Stimulated activated CD4-positive, alpha-beta T cell treated with anti-CD3 and anti-CD28 coated beads, Interleukin-4, amount 100 ng/mL, for 24 hours (primary cell): ENCODE measurements at places on chromosomes 12 and 14.
A peak's percentile ranks its signal among the peaks of the same experiment; 100 is the strongest.

DNA sequence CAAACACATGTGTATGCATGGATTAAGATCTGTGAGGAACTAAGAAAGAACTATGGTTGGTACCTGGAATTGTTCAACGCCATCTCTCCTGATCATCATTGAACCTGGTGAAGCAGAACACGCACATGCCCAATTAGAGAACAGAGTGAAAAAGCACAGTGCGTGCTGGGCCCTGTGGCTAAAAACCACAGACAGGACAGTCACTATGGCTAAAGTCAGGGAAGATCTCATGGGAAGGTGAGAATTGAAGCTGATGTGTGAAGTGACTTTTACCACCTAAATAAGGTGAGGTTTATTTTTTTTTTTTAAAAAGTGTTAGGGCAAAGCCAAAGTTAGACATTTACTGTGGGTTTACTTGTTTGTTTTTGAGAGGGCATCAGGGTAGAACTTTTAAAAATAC lies 215.0 kb downstream of the SLC38A4 start:
- no peak for DNase-seq

- DNase-seq: no peak
Measured at GRCh38 chr12:62586850-62587249, 120.2 kb downstream of the MON2 start.

DNA sequence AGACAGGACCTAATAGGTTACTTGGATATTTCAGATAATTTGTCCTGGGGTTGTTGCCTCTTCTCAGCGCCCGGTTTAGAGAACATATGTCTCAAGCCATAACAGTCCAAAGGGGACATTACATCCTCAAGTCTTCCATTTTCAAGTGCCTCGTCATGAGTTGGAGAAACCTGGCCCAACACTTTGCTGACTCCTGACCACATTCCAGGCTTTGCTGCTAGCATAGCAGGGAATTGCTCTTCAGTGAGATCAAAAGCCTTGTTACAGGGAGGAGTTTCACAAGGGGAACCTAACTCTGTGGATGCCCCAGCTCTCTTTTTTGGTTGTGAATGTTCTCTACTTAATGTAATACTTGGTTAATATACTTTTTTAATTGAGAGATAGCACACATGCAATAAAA lies 8.2 kb upstream of the MMP19 start:
- DNase-seq: no peak

- DNase-seq: no peak
Measured at GRCh38 chr14:93009471-93010129, 86.7 kb downstream of the CHGA start.

DNA sequence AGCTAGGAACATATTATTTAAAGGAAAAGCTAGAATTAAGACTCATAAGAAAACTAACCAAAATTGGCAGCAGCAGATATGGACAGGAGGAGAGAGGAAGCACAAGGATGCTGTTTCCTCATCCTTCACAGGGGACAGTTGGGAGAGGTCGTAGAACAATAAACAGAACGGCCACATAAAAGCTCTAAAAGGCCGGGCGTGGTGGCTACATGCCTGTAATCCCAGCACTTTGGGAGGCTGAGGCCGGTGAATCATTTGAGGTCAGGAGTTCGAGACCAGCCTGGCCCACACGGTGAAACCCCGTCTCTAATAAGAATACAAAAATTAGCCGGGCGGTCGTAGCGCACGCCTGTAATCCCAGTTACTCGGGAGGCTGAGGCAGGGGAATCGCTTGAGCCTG lies 10.5 kb downstream of the TCL1B start:
- no peak for DNase-seq

GRCh38 chr12:119479121-119479561 lies 114.4 kb upstream of the TMEM233 start:
- DNase-seq: no peak

DNA sequence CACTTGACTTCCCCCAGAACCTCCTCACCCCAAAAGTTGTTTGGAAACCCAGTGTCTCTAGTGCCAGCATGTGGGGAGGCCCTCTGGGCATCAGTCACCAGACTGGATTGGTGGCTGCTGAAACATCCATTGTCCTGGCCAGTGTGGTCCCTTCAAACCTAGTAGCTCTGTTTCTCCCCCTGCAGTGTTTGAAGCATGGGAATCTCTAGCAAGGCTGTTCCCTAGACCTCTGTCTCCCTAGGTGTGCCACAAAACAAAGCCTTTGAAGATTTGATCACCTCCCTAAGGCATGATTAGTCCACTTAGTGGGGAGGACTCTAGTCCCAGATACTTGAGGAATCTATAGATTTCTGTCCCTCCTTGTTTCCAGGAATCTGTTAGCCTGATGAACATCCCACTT lies 60.3 kb downstream of the ARF6 start:
- DNase-seq: no peak

- no peak for DNase-seq
Measured at GRCh38 chr12:114921781-114922180, 237.8 kb upstream of the TBX3 start.

- DNase-seq: peak; percentile 58
Measured at GRCh38 chr14:21748869-21749303, 75.3 kb upstream of the OR4E1 start.

DNA sequence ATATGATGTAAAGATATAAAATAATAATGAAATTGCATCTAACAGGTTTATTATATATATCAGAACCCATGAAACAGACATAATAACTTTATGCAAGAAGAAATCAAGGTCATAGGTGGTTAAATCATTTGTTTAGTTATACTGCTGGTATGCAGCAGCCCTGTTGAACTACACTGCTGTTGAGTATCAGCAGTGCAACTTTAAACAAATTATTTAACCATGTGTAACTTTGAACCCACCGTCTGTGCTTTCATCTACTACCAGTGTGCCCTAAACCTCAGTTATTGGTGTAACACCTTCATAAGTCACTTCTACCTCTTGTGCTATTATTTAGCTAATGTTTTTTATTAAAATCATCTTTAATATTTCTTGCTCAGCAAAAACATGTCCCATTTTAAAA lies 262.3 kb upstream of the CRY1 start:
- DNase-seq: no peak

DNA sequence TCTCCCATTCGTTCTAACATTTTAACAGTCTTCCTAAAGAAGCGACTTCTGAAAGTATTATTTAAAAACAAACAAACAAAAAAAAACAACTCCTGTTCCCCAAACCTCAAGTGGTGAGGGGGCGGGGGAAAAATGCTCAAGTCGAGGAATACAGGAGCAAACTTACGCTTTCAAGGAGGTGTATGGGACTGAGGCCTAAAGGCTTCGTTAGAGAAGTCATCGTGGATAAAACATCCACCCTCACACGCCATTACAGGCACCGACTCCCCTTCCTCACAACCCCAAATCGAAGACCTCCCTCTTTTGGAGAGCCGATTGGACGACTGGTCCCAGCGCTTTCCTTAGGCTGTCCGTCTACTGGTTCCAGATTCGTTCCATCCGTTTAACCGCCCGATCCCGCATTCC lies 693 bp downstream of the CBX5 start:
- no peak for DNase-seq

- no peak for DNase-seq
Measured at GRCh38 chr12:29071099-29071498, 78.0 kb upstream of the FAR2 start.

GRCh38 chr12:87809916-87810315 lies 219.3 kb downstream of the C12orf50 start:
- DNase-seq: no peak

DNA sequence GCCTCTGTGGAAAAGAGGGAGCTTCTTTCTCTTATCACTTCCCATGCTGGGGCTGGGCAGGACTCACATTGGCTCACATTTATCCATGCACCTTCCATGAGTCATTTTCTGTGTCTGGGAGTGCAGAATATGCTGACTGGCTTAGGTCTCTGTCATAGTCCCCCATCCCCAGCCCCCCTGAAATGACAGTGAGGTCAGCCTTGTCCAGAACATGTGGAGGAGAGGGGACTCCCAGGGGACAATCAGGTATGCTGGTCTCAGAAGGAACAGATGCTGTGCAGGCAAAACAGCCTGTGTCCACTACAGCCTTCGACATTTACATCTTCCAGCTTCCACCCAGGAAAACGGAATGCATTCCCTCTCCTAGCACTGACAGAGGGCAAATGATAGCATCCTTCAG lies 35.0 kb downstream of the ADGRD1 start:
- no peak for DNase-seq

DNA sequence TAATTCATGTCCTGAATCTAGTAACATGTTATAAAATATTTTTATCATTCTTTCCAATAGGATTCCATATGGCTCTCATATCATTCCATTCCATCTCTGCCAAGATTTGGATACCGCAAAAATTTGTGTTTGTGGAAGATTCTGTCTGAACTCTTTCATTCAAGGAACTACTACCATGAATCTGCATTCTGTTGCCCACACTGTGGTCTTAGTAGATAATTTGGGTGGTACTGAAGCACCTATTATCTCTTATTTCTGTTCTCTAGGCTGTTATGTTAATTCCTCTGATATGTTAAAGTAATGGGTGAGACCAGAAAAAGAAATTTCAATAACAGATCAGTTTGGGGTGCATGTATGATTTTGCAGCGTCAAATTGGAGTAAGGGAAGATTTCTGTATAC lies 6.2 kb downstream of the RPL36AL start:
- DNase-seq: no peak

DNA sequence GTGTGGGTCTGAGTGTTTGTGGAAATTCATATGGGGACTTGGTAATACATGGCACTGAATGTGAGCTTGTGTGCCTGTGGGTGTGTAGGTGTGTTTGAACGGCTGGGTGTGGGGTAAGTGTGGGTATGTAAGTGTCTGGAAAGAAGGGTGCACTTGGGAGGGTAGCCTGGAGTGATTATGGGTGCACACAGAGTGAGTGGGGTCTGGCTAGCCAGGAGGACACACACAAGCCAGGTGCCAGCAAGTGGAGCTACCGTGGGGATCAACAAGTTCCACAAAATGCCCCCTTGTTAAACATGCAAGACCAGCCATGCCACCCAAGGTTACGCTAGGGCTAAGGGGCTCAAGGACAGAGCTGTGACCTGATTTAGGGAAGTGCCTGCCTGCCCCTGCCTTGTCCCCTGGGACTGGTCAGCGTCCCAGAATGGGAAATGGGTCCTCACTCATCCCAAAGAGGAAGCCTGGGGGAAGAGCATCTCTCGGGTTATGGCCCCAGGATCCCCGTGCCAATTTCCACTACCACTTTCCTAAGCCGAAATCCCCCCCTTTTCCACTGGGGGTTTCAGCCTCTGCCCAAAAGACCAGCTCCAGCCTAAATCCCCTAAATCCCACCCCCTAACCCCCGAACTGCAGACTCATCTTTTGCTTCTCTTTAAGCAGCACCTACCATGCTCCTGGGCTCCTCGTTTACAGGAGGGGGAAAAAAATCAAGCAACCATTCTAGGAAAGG lies 118.6 kb downstream of the DICER1 start:
- no peak for DNase-seq

DNA sequence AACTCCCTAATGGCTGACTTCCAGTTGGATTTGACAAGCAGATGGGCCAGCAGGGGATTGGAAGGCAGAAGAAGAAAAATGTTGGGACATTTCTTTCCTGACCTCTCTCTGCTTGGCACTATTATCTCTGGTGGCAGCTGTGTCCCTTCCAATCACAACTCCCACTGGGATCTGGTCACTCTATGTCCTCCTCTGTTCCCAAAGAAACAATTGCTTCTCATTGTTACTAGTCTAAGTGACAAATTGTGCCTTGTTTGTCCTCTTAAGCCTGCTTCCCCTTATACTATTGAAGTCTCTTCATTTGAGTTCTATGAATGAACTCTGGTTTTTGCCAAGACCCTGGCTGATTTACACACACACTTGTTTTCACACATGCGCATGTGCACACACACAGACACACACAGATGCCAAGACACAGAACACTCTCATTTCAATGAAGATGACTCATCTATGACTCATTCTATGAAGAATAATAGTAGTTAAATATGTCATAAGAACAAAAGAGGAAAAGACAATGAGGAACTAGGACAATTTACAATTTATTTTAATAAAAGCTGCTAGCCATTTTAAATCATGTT lies 83.0 kb upstream of the FAR2 start:
- no peak for DNase-seq

DNA sequence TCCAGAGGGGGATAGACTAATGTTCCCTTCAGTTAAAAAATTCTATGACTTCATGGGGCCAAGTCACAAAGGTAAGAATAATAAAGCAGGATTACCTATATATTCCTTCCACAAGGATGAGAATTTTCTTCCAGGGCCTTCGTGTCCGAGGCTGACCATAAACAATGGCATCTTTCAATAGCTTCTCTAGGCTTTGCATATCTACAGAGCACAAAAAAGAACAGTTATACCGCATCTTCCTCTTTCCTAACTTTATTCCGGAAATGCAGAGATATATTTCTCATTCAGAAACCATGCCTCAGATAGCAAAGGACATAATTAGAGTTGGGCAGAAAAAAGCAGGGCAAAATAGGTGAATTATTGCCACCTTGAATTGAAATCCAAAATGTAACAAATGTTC lies 58.3 kb upstream of the ISM2 start:
- no peak for DNase-seq

- no peak for DNase-seq
Measured at GRCh38 chr14:46048127-46048526, 603.5 kb downstream of the RPL10L start.

GRCh38 chr14:80059041-80059440 lies 152.3 kb downstream of the DIO2 start:
- DNase-seq: no peak

- no peak for DNase-seq
Measured at GRCh38 chr12:25935355-25936144, 22.9 kb upstream of the RASSF8 start.

GRCh38 chr14:76346391-76347160 lies 29.4 kb upstream of the ESRRB start:
- DNase-seq: no peak

- no peak for DNase-seq
Measured at GRCh38 chr12:31843398-31844095, 114.7 kb upstream of the AMN1 start.

- no peak for DNase-seq
Measured at GRCh38 chr12:93025145-93026103, 96.3 kb upstream of the EEA1 start.

DNA sequence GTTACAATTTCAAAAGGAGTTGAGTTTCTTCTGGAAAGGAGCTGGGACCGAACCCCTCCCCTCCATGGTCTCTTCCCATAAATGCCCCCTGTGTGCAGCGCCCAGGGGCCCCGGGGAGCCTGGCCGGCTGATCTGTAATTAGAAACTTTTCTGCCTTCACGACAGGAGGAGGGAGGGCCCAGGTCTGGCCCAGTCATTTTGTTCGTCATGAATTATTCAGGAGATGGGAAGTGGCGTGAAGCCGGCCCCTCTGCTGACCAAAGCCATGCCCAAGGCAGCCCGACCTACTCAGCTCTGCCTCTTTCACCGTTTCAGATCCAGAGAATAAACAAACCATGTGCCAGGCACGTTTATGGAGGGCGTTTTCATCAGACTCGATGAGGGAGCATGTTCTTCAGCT lies 33.3 kb upstream of the MSI1 start:
- DNase-seq: no peak
